HepG2 (cell line): ENCODE measurements at places on chromosomes 6 and 20.

GRCh38 chr6:28335040-28335563 lies 846 bp downstream of the ZSCAN31 start:
- DNase-seq = no peak

GRCh38 chr20:61372137-61373054 lies 120.3 kb downstream of the CDH4 start:
- no peak for DNase-seq

DNA sequence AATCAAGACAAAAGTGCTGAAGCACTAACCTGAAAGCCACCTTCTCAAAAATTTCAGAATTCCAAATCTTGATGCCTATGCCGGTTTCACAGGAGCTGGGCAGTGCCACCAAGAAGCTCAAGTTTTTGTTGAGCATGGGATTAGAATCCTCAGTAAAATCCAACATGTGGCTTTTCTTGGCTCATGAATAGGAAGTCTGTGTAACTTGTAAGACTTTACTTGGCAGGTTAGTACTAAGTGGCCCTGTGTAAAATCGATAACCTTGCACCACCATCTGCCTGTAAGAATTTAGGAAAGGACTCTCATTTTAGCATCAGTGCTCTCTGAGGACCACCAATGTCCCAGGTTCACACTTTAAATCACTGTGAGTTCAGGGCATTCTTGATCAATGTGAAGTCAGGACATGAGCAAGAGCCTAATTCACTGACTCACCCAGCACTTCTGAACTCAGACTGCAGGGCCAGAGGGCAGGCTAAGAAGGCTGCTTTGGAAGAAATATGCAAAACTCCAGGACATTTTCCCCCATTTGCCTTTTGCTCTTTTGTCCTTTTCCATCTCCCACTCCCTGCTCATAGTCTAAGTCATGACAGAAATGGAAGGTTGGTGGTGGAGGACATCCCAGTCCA lies 113.2 kb downstream of the EDN1 start:
- no peak for DNase-seq

GRCh38 chr6:167759912-167760311 lies 66.8 kb upstream of the AFDN start:
- no peak for DNase-seq

GRCh38 chr6:142597836-142598235 lies 296.0 kb downstream of the ADGRG6 start:
- DNase-seq = no peak

GRCh38 chr20:48841196-48841874 lies 13.5 kb upstream of the PREX1 start:
- no peak for DNase-seq

DNA sequence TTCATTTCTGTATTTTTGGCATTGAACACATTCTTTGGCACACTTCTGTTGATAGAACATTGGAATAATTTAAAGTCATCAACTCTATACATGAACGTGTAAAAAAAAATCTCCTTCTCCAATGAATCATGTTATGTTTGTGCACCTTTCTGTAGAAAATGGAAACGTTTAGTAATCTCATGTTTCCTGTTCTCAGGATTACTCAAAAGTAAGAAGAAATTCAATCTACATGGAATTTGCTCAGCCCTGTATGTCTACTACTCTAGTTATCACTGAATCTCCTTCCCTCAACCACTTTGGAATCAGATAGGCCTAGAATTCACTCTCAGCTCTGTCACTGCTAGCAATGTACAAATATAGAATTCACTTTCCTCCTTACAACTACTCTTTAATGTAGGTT lies 103.6 kb downstream of the COL21A1 start:
- DNase-seq = no peak

GRCh38 chr6:1695546-1696462 lies 86.1 kb downstream of the FOXC1 start:
- DNase-seq = no peak

DNA sequence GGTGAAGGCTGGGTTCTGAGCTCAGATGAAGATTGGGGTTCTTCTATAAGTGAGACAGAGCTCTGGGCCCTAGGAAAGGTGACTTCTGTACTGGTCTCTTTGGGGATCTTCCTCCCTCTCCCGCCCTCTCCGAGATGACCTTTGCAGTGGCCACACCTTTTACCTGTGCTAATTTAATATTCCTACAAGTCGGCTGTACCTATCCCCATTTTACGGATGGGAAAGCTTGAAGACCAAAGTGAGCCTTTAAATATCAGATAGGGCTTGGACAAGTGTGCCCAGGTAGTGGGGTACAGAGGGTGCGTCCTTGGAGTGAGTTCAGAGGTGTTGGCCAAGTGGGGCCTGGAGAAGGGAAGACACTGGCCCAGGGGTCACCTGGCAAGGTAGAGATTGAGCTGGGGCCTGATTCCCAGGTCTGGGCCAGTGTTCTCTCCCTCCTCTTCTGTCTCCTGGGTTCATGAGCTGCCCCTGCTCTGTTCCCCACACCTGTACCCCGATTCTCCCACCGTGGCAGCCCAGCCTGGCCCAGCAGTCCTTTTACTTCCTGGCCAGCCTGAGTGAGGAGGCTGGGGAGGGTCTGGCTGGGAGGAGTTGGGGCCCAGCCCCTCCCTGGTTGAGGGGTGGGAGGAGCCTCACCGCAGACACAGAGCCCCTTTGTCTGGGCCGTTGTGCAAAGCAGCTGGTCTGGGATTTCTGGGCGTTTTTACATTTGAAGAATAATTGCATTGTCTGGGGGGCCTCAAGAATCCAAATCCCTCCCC lies 152.1 kb upstream of the RNF24 start:
- peak; percentile 95 for DNase-seq

DNA sequence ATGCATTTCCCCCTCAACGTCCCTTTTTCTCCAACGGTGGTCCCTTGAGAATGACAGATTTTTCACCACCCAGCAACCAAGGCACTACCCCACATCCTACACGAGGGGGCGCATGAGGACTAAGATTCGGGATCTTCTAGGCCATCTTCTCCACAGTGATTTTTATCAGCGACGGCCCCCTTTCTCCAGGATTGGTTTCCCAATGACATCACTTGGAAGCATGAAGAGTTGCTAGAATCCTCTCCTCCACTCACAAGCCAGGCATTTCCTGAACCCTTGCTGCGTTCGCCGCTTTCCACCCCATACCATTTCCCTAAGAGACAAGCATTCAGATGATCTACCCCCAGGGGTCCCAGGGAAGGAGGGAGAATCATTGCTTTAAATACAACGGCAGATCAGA lies 252.0 kb downstream of the HIVEP2 start:
- peak; percentile 62 for DNase-seq

DNA sequence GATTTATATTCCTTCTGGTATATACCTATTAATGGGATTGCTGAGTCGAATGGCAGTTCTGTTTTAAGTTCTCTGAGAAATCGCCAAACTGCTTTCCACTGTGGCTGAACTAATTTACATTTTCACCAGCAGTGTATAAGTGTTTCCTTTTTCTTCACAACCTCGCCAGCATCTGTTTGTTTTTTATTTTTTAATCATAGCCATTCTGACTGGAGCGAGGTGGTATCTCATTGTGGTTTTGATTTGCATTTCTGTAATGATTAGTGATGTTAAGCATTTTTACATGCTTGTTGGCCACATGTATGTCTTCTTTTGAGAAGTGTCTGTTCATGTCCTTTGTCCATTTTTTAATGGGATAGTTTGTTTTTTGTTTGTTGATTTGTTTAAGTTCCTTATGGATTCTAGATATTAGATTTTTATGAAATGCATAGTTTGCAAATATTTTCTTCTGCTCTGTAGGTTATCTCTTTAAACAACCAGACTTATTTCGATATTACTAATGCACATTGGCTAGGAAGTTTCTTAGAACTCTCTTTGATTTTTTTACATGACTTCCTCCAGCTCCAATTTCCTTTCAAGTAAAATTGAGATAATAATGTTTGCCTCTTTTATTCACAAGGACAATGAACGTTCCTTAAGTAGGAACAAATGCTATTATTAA lies 12.2 kb upstream of the VNN1 start:
- DNase-seq = no peak

GRCh38 chr6:65155083-65155482 lies 551.9 kb downstream of the EYS start:
- DNase-seq = no peak

DNA sequence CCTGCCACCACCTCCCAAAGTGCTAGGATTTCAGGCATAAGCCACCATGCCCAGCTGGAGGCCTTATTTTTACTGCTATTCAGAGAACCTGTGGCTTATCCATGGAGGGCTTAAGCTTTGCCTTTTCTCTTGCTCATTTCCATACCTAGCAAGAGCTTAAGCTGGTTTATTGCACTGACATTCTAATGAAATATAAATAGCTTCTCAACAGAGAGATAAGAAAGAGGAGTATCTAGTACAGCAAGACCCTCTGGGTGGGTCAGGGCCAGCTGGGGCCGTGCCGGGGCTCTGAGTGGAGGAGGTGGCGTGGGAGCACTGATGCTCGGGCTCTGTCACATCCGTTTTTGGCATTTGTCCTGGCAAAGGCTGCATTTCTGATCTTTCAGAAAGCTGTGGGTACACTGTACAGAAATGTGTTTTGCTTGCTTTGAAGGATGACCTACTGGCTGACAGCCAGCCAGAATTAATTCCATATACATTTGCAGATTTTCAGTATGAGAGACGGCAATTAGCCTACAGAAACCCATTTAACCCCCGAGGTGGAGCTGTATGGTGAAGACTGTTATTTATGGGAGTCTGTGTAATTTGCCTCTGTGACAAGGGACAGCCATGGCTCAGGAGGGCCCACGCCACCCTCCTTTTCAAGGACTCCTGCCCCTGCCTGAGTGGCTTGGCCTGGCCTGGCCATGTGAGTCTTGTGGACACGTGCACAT lies 181.6 kb upstream of the AKAP12 start:
- no peak for DNase-seq

- DNase-seq = peak; percentile 3
Measured at GRCh38 chr6:102417368-102417998, 1024.0 kb downstream of the GRIK2 start.

- peak; percentile 86 for DNase-seq
Measured at GRCh38 chr6:26295691-26296555, 69.1 kb upstream of the BTN3A2 start.

- DNase-seq = no peak
Measured at GRCh38 chr6:29764422-29765196, 41.4 kb downstream of the HLA-F start.
